Trophoblast cell (in vitro differentiated cells and primary cell): ENCODE measurements at places on chromosomes 1 and 21.

DNA sequence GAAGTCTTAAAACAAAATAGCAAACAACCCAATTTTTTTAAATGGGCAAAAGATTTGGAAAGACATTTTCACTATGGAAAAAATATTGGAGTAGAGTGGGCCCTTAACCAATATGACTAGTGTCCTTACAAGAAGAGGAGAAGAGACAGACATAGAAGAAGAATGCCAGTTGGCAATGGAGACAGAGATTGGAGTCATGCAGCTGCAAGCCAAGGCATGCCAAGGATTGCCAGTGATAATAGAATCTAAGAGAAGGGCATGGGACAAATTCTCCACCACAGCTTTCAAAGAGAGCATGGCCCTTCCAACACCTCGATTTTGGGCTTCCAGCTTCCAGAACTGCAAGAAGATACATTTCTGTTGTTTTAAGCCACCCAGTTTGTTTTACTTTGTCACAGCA, 92.7 kb downstream of the RGS2 start:
- DNase-seq: no peak

GRCh38 chr1:113978863-113979702, at the start of gene OLFML3:
Gene OLFML3 (plus strand): TSS chr1:113979474. CDS start chr1:113979517, 43 bp downstream.
- DNase-seq: peak; percentile 56

- no peak for DNase-seq
Measured at GRCh38 chr1:89790592-89790991, 30.2 kb upstream of the LRRC8D start.

DNA sequence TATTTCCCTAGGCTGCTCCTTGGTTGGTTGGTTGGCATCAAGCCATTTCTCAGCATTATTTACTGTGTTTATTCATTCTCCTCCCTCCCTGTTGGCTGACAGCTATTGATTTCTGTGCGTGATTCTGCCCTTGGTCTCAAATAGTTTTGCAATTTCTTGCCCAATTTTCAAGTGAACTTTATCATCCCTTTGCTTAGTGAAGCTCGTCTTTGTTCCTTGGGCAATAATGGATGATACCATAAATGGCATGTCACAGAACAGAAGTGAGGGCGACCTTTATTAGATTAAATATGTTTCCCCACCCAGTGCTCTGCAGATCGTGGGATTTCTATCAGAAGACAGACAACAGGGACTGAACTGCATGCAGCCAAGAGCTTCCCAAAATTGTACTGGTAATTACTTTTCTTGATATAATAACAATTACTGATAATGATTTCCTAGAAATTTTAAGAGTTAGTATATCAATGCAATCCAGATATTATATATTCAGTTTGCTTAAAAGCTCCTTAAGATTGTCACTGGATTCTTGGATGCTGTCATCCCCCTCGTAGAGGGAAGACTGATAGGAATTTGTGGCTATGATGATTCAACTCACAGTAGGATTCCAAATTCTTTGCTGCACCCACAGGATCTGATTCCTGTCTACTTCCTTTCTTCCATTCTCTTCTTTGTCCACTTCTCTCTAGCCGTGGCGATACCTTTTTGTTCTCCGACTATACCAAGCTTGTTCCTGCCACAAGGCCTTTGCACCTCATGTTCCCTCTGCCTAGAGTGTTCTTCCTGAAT, 122.1 kb upstream of the KAZN start:
- no peak for DNase-seq

DNA sequence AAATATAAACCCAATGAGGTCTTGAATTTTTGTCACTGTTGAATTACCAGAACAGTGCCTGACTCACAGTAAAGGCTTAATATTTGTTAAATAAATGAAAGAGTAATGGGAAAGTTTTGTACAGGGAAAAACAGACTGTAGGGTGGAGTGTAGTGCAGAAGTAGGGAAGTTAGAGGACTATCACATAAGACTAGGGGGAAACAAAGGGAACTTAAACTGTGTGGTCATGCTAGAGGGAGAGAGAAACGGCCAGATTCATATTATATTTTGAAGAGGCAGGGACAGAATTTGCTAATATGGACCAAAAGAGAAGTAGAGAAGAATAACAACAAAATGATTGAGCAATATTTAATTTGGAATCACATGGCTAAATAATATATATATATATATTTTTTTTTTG, 14.8 kb downstream of the CTSK start:
- DNase-seq: no peak

- DNase-seq: no peak
Measured at GRCh38 chr1:170696591-170697290, 32.8 kb downstream of the PRRX1 start.

DNA sequence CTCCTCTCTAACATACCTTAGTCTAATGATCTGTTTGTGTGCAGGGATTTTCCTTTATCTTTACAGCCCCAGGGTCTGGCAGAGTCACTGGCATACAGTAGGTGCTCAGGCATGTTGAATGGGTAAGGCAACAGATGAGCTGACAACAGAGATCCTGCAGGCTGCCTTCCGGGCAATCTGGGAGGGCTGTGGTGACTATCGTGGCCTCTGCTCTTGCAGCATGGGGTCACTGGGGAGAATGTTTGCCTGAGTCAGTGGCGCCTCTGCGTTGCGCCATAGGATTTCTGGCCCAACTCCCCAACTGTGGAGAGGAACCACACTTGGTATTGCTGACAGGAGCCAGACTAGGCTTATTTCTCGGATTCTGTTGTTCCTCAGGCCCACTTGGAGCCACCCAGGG, 93.8 kb downstream of the LAMC2 start:
- DNase-seq: peak; percentile 99

DNA sequence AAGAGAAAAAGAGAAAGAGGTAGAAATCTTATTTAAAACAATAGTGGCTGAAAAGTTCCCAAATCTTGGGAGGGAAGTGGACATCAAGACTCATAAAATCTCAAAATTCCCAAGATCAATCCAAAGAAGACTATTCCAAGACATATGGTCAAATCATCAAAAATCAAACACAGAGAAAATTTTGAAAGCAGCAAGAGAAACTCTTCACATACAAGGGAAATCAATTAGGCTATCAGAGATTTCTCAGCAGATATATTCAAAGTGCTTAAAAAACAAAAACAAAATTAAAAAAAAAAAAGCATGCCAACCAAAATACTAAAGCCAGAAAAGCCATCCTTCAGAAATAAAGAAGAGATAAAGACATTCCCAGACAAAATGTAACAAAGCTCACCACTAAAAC, 52.6 kb upstream of the RALGPS2 start:
- no peak for DNase-seq

DNA sequence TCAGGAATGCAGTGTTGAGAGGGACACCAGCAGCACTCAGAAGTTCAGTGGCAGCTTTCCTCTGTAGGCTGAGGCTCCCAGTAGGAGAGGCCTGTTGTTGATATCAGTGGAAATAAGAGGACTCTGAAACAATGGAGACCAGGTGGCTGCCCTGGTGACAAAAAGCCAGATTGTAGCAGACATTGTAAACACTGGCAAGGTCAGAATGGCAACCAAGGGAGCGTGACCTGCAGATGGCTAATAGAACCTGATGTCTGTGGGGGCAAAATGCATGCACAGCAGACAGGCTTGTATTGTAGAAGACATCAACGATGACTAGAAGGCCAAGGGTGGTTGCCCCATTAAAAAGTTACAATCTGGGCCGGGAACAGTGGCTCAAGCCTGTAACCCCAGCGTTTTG, 53.1 kb upstream of the GPR37L1 start:
- no peak for DNase-seq

DNA sequence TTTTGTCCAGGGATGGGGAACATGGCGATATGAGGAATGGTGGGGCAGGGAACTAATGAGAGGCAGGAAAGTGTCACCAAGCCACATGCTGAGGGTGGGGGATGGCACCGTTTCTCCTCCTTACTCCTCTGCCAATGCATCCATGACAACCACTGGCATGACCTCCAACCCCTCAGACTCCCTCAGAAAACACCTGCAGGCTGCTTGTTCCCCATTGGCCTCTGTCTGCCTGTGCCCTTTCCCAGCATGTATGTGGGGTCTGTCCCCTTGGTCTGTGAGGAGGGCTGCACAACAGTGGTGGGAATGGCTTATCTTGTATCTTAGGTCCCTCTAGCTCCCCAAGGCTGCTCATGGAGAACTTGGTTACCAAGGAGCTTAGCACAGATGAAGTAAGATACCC, 137.2 kb upstream of the NGF start:
- no peak for DNase-seq

- DNase-seq: peak; percentile 84
Measured at GRCh38 chr1:183416850-183417771, 1.1 kb downstream of the NMNAT2 start.

- peak; percentile 32 for DNase-seq
Measured at GRCh38 chr1:229756666-229757065, 130.6 kb downstream of the URB2 start.

DNA sequence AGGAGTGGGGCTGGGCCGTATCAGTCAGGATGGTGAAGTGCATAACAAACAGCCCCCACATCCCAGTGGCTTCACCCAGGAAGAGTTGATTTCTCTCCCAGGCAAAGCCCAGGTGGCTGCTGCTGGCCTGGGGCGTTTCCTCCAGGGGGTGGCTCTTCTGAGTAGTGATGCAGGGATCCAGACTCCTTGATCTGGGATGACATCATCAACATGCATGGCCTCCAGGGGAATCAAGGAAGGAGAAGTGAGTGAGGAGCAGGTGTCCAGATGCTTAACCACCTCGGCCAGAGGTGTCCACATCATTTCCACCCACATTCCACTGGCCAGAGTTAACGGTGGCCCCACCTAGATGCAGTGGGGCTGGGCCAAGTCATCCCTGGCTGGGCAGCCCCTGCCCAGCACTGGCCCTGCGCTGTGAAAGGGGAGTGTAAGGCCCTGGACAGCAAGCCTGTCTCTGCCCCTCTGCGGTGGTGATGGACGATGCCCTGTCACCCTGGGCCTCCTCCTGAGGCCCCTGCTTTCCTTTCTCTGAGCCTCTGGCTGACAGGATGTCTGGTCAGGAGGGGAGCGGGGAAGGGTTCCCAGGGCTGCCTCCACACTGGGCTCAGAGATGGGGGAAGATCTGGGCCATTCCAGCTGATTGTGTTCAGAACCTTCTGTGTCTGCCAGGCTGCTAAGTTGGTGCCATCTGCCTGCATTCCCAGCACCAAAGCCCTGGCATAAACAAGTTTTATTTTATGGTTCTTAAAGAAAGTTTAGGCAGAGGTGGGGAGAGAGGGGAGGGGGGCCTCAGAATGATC, 598.2 kb downstream of the MATN1 start:
- DNase-seq: no peak

GRCh38 chr1:156337888-156338179, 258 bp downstream of the CCT3 start:
- no peak for DNase-seq
